ENCODE measurements at places on chromosomes 4 and X.

GRCh38 chr4:119206178-119206577, 6.3 kb upstream of the USP53 start:
- DNase-seq = no peak

- no peak for DNase-seq
Measured at GRCh38 chrX:13223868-13224567, 95.8 kb downstream of the ATXN3L start.

DNA sequence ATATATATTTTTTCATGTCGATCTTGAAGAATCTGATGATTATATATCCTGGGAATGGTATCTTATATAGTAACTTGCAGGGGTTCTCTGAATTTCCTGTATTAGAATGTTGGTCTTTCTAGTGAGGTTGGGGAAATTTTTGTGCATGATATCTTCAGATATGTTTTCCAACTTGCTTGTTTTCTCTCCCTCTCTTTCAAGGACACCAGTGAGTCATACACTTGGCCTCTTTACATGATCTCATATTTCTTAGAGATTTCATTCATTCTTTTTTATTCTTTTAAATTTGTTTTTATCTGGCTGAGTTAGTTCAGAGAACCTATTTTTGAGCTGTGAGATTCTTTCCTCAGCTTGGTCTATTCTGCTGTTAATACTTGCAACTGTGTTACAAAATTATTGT, 27.2 kb upstream of the C4orf17 start:
- DNase-seq = no peak

GRCh38 chrX:118315529-118315928, 30.4 kb upstream of the WDR44 start:
- DNase-seq = no peak

DNA sequence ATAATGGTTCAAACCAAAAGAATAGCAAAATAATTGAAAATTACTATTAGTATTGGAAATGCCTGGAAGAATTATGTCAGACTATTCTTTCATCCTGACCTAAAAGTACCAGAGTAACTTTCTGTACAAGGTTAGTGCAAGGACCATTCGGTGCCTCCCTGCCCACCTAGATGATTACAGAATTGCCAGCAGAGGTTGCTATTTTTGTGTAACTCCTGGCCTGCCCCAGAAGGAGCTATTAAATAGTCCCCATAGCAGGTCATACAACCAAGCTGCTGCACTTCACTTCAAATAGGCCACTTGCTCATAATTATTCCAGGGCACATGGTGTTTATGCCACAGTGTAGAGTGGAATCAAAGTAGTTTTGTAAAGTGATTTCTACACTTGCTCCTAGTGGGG, 831.1 kb upstream of the PABPC4L start:
- no peak for DNase-seq

DNA sequence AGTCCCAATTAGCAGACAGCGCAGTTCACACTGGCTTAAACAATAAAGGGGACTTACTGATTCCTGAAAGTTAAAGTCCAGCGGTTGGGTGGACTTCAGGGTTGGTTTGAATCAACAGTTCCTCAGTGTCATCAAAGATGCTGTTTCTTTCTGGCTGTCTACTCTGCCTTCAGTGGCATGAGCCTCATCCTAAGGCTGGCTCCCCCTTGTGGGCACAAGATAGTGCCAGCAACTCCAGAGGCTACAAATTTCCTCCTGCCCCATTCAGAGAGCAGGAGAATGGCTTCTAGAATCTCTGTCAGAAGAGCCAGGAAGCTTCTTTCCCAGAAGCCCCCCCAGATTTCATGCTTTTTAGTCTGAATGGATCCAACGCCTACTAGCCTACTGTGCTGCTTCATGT, 82.4 kb upstream of the MTM1 start:
- peak; percentile 24 for DNase-seq

DNA sequence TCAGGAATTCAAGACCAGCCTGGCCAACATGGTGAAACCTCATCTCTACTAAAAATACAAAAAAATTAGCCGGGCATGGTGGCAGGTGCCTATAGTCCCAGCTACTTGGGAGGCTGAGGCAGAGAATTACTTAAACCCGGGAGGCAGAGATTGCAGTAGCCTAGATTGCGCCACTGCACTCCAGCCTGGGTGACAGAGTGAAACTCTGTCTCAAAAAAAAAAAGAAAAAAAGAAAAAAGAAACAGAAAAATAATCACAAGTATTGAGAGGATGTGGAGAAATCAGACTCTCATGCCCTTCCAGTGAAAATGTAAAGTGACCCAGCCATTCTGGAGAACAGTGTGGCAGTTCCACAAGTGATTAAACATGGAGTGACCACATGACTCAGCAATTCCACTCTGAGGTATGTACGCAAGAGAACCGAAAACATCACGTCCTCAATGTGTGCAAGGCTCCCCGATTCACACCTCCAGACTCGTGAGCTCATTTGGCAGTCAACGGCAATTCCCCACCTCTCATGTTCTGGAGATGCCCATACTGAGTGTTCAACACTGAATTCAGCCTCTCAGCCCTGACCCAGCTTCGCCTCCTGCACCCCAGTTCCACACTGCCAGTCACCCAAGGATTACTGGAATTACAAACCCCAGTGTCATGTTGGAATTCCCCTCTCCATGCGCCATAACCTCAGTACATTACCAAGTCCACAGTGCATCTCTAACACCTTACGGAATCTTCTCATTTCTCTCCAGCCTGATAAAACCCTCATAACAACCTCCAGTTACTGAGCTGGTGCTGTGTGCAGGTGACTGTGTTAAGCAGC, 21.1 kb downstream of the ACOX3 start:
- no peak for DNase-seq

DNA sequence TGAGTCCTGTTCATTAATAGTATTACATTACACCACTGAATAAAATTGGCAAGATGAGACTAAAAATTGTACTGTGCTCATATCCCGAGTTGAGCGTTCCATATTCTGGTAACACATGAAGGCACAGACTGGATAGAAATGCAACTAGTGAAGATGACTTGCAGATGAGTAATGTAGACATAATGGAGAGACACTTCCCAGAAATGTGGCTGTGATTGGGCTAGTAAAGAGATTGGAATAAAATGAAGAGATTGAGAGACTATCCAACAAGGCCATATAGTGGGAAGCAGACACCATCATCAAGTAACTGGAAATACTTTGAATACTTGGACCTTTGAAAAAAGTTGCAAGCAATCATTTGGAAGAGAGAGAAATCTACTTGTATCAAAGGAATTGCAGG, 77.3 kb downstream of the DCAF8L1 start:
- no peak for DNase-seq

DNA sequence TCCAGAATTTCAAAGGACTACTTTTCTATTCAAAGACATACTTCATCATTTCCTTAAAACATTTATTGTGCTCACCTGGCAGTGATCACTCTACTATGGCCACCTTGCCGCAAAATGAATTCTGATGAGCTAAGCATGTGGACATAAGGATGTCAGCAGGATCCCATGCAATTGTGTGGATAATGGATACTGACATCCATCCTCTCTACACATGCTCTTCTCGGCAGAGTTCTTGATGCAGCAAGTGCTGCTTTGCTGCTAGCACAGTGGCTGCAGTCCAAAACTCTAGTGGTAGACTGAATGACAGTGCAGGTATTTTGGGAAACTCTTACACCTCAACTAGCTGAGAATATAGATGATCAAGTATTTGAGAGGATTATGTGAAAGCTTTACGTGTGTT, 168.0 kb downstream of the BANK1 start:
- DNase-seq = no peak

DNA sequence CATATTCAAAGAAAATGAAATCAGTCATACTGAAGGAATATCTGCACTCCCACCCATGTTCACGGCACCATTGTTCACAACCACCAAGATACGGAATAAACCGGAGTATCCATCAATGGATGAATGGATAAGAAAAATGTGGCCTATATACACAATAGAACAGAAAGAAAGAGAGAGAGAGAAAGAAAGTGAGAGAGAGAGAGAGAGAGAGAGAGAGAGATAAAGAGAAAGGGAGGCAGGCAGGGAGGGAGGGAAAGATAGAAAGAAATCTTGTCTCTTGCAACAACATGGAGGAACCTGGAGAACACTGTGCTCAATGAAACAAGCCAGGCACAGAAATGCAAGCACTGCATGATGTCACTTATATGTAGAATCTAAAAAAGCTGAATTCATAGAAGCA, 52.4 kb downstream of the ANKRD17 start:
- no peak for DNase-seq

GRCh38 chrX:18984381-18985185, 669 bp upstream of the PHKA2 start:
- peak; percentile 58 for DNase-seq

GRCh38 chr4:123649250-123649644, 252.7 kb downstream of the SPRY1 start:
- DNase-seq = no peak
